Spinal cord (tissue), 10 donors: ENCODE measurements at places on chromosomes 2 and 18. TPM values are rescaled to one million over a fixed set of nuclear protein-coding genes. Genes with fewer than 3 reads are reported as not detected.

DNA sequence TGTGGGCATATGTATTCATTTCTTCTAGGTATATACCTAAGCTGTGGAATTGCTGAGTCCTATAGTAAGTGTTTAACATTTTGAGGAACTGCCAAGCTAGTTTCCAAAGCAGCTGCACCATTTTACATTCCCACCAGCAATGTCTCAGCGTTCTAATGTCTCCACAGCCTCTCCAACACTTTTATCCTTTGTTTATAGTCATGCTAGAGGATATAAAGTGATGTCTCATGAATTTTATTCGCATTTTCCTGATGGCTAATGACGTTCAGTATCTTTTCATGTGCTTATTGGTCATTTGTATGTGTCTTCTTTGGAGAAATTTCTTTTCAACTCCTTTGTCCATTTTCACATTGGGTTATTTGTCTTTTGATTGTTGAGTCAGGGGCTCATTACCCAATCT is 295.2 kb downstream of the NCKAP5 start:
- DNase-seq: no peak

DNA sequence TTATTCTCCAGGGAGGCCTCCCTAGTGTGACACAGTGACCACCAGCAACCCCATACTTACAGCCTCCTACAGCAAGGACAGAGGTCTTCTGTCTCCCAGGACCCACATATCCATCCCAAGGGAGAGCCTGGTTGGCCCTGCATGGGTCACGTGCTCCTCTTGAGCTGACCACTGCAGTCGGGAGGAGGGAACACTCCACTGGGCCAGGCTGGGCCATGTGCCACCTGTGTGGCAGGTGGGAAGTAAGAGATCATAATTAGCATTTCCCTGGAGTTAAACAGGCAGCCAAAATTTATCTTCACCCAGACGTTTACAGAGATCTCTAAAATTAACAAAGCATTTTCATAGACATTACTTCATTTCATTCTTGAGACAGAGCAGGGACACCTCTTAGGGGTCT is 33.4 kb upstream of the MLPH start:
- no peak for DNase-seq

Gene DSC1
- polyA plus RNA-seq: 0.06 TPM

Gene FBXO48
- 2.3 TPM for polyA plus RNA-seq

DNA sequence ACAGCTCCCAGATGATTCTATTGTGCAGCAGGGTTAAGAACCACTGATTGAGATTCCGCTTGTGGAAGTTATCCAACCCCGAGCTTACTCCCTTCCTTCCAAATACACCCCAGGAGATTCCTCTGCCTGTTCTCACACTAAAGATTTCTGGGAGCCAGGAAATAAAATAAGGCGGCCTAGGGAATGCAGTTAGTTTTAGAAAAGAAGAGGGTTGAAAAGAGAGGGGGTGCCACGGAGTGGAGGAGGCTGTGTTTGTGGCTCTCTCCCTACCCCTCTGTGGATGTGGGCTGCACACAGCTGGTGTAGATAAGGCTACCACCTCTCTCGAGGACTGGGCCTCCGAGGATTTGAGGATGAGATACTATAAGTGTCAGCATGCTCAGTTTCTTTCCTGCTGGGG is 25.1 kb upstream of the SP3 start:
- peak; percentile 65 for DNase-seq

DNA sequence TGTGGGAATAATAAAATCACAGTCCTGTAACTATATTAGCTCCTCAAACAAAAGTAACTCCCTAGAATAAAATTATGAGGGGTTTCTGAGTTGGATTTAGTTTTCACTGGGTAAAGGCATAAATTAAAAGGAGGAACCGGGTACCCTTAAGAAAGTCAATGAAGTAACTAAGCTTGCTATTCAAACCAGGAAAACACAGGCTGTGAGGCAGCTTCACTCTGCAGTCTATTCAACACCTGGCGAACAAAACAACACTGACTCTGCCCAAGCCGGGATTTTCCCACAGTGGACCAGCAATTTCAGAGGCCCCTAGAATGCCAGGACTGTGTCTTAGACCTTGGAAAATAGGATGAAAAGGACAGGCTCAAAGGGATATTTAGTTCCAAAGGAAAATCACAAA is 24.6 kb upstream of the CREB1 start:
- DNase-seq: peak; percentile 29

Gene AQP12B
- polyA plus RNA-seq: 0.44 TPM

Gene RFX8
- 1.1 TPM for polyA plus RNA-seq

Gene GRP
- polyA plus RNA-seq: 11.1 TPM

Gene EGR4
- not detected for polyA plus RNA-seq

Gene GAREM1
- polyA plus RNA-seq: 19.6 TPM

DNA sequence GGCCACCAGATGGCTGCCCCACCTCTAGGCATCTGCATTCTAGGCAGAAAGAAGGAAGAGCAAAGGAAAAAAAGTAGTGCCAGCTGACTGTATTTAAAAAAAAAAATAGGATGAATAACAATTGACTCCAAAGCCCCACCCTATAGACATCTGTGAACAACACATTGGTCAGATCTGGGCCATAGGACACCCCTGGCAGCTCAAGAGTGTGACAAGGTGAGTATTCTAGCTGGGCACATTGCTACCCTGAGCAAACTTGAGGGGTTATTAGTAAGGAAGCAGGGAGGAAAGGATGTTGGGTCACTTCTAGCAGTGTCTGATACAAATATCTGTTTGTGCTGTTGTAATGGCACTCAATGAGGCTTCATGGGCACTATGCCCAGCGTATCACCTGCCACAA is 58.6 kb upstream of the NPAS2 start:
- no peak for DNase-seq

DNA sequence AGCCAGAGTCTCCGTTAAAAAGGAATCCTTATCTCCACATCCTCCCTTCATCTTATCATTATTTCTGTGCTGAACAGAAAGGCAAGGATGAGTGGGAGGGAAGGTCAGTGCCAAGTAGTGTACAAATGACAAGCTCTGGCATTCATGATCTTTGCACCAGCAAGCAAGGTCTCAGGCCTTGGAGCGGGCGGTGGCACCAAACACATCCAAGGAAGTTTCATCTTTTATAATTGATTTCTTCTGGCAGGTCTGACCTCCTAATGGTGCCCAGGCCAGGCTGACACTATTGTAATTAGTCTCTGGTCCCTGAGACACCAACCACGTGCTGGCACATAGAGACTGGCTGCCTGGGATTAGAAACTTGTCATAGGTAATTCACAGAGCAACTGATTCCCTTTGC is 336.6 kb downstream of the EN1 start:
- DNase-seq: no peak

Gene EPAS1
- polyA plus RNA-seq: 53.7 TPM

Gene GDF7
- polyA plus RNA-seq: 0.74 TPM

GRCh38 chr2:66253066-66253465 is 181.9 kb upstream of the MEIS1 start:
- no peak for DNase-seq

Gene AFF3
- polyA plus RNA-seq: 31.5 TPM

DNA sequence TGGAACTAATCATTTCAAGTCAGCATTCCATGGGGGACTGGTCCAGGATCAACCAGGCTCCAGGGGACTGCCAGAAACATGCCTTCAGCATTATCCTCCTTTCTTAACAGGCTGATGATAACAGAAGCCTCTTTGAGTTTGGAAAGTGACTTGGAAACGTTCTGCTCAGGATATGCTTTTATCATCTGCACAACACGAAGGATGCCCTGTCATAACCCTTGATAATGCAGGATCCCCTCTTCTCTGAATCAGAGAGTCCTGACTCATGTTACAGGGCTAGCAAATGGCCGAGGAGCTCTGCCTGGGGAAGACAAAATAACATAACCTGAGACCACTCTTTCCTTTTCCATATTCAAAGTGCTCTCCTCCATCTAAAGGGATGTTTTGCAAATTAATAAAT is 6.7 kb downstream of the SCYGR3 start:
- DNase-seq: no peak

GRCh38 chr18:29084120-29084519 is 907.2 kb upstream of the CDH2 start:
- no peak for DNase-seq

DNA sequence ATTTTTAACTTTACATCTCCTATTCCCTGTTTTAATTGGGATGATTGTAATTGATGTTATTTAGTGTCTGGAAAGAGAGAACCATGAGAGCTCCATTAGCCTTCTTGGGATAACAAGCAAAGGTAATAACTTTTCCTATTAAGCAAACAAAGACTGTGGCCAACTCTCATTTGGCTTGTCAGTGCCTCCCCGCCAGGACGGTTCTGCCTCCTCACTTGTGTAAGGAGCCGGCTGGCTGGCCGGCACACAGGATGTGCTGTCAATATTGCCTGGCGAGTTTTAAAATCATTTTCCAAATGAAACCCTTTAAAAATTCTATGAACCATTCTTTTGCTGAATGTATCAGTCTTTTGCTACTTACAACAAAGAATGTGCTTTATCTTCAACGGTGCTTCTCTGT is 898.3 kb downstream of the CPS1 start:
- DNase-seq: no peak

Gene CNDP2
- polyA plus RNA-seq: 125 TPM

GRCh38 chr18:9260388-9261380 is 73.9 kb upstream of the TWSG1 start:
- no peak for DNase-seq

Gene LIMS2
- polyA plus RNA-seq: 177 TPM

DNA sequence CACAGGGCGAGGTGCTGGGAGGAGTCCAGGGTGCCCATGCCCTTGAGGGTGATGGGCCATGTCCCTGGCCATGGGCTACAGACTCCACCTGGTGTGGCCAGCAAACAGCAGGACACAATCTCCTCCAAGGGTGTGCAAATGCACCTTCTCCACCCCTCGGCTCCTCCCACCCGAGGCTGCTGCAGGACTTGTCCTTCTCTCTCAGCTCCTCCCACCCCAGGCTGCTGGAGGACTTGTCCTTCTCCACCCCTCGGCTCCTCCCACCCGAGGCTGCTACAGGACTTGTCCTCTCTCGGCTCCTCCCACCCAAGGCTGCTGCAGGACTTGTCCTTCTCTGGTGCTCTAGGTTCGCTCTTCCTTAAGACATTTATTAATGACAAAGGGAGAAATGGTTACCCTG is 57.3 kb upstream of the SNTG2 start:
- no peak for DNase-seq

GRCh38 chr2:209685963-209686362 is 85.7 kb upstream of the UNC80 start:
- DNase-seq: no peak

- no peak for DNase-seq
Measured at GRCh38 chr2:38572167-38572566, 30.6 kb downstream of the HNRNPLL start.

Gene HOXD3
- polyA plus RNA-seq: 18.1 TPM

- no peak for DNase-seq
Measured at GRCh38 chr2:105391763-105392662, 6.8 kb downstream of the FHL2 start.

GRCh38 chr2:162370931-162371330 is 27.0 kb downstream of the GCA start:
- DNase-seq: no peak

DNA sequence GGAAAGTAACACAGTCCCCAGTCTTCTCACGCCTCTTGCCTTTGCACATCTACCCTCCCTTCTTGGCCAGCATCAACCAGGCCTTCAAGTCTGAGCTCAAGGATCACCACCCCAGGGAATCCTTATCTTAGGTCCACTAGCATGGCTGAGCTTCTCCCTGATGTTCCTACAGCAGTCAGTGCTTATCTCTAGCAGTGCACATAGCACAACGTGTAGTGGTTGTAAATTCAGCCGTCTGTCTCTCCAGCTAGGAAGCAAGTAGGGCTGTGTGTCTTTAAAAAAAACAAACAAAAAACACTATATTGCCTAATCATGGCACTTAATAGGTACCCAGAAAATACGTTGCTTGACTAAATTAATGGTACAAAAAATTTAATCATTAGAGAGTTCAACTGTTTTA is 29.2 kb downstream of the KCNG3 start:
- no peak for DNase-seq

GRCh38 chr2:27721884-27722485 is 49.5 kb upstream of the MRPL33 start:
- DNase-seq: no peak

Gene RFTN2
- polyA plus RNA-seq: 72.2 TPM

DNA sequence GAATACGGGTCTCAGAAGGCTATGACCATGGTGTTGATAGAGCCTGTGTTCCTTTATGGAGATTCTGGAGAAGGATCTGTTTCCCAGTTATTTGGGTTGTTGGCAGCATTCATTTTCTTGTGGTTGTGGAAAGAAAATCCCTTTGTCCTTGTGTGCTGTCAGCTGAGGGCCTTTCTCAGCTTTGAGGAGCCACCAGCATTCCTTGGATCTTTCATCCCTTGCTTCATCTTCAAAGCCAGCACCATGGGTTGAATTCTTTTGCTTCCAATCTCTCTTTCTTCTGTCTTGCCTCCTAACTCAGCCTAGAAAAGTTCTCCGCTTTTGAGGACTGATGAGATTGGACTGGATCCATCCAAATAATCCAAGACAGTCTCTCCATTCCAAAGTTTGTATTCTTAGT is 103.2 kb upstream of the MMADHC start:
- no peak for DNase-seq

Gene AGXT
- not detected for polyA plus RNA-seq

DNA sequence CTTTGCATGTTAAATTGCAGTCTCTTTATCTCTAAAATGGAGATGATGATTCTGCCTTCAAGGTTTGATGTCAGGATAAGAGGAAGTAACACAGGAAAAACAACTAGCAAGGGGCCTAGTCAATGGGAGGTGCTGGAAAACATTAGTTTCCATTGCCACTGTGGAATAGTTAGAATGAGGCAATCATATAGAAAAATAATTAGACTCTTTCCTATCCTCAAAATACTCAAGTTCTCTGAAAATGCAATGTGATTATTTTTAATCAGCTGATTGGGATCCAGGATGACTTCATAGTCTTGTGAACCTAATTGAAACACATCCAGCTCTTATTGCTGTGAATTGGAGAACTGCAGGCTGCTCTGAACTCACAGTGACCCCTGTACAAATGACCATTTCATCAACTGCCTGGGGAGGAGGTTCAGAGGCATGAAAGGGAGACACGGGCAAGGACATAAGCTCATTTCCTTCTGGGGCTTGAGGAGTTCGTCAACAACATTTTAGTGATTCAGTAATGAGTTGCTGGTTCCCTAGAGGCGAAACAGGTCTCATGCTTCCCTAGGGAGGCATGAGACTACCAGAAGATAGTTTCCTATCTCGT is 422.5 kb downstream of the LPIN1 start:
- DNase-seq: peak; percentile 69

Gene CKAP2L
- polyA plus RNA-seq: 8.6 TPM

Gene BCL11A
- polyA plus RNA-seq: 58.0 TPM

Gene RUFY4
- polyA plus RNA-seq: 0.67 TPM

Gene FAM161A
- 18.9 TPM for polyA plus RNA-seq
